ENCODE measurements at places on chromosomes 4 and X. TPM values are rescaled to one million over a fixed set of nuclear protein-coding genes. Genes with fewer than 3 reads are reported as not detected.

Gene PTCHD1
- not detected for total RNA-seq

Gene SSX2B
- total RNA-seq: not detected

Gene PHOX2B
- total RNA-seq: not detected

Gene SLC9B1
- total RNA-seq: 1.8 TPM

Gene TMEM271
- not detected for total RNA-seq

Gene NDNF
- 0.47 TPM for total RNA-seq

Gene SSX1
- total RNA-seq: not detected

Gene PAGE1
- total RNA-seq: not detected

Gene UGT2B11
- total RNA-seq: not detected

Gene CT55
- total RNA-seq: not detected

Gene TMEM35A
- total RNA-seq: not detected

Gene CTSO
- total RNA-seq: 0.77 TPM

Gene RNF212
- 3.5 TPM for total RNA-seq

Gene HTR2C
- total RNA-seq: not detected

Gene SRPX2
- not detected for total RNA-seq

Gene KIAA0232
- 12.4 TPM for total RNA-seq

Gene LUZP4
- total RNA-seq: not detected

Gene PITX2
- not detected for total RNA-seq

Gene EPGN
- not detected for total RNA-seq

Gene SLC6A14
- total RNA-seq: not detected

Gene HTN1
- not detected for total RNA-seq

Gene SAGE1
- total RNA-seq: not detected

Gene PRRG3
- total RNA-seq: not detected

Gene ATOH1
- total RNA-seq: not detected

Gene COL4A5
- total RNA-seq: not detected

Gene IL2RG
- 164 TPM for total RNA-seq

Gene UCHL1
- total RNA-seq: 1.5 TPM

Gene HTRA3
- total RNA-seq: not detected

Gene SHROOM2
- not detected for total RNA-seq

Gene GPR173
- 0.14 TPM for total RNA-seq

Gene KLHL34
- total RNA-seq: 0.76 TPM

Gene PRIMPOL
- total RNA-seq: 10.8 TPM

Gene PAGE5
- total RNA-seq: not detected

Data from activated naive CD4-positive, alpha-beta T cell treated with anti-CD3 and anti-CD28 coated beads, Interleukin-2, amount 50 U/mL, for 72 hours (primary cell).